ENCODE measurements at places on chromosomes 6 and 20.

DNA sequence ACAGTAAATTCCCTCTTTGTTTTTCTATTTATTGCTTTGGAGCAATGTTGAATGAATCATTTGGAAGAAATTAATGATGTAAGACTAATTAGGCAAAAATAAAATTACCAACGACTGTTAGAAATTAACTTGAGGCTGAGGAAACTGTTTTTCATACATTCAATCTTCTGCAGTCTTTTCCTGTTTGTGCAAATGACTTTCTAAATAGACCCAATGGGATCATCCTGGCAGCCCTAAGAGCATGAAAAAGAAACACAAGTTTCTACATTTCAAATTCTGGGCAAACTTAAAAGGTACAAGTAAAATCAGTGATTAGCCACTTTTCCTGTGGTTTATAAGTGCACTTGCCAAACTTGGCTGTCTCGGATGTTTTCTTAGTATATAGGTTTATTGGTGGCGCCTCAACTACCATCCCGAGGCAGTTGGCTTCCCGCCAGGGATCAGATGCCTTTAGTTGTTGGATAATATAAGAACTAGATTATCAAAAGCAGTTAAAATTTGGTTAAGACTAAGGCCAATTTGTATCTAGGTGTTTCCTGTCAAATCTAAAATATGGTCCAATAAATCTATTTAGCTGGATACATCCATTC is 181.2 kb downstream of the ISM1 start:
- DNase-seq = no peak

- DNase-seq = no peak
Observed at GRCh38 chr6:79410806-79411205, 126.4 kb downstream of the LCA5 start.

- DNase-seq = no peak
Observed at GRCh38 chr20:1888796-1889463, 6.3 kb upstream of the SIRPA start.

GRCh38 chr6:5998711-5999687 is 7.7 kb downstream of the NRN1 start:
- no peak for DNase-seq

DNA sequence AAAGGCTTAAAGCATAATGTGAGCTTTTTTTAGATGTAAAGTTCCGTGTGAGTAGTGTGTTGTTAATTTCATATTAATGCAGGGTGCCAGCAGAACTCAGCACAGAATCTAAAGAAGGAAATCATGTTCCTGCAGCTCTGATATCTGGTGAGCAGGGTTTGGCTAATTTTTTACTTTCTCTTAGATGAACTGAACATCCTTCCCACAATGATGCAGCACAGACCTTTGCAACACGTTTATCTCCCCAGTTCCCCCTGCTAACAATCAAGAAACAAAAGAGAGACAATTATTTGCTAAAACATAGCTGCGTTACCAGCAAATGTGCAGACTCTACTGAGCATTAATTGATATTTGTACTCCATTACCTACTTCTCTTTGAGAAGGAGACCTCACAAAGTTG is 39.1 kb upstream of the ATXN1 start:
- DNase-seq = no peak

DNA sequence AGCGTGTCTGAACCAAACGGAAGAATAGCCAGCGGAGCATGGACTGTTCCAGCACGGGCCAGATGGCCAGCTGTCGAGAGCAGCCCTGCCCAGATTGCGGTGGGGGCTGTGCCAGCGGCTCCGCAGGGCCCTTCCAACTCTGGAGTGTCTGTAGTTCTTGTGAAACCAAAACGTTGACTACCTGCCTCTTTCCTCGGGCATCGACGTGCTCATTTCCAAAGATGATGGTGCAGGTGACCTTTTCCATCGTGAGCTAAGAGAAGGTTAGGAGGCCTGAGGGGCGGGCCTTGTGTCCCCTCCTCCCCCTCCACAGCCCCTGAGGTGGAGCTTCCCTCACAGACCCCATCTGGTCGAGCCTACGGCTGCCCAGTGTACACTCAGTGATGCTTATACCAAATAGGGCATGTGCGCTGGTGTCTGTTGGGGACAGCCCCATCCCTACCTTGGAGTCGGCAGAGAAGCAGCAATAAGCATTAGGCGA is 12.9 kb upstream of the C20orf144 start:
- no peak for DNase-seq

DNA sequence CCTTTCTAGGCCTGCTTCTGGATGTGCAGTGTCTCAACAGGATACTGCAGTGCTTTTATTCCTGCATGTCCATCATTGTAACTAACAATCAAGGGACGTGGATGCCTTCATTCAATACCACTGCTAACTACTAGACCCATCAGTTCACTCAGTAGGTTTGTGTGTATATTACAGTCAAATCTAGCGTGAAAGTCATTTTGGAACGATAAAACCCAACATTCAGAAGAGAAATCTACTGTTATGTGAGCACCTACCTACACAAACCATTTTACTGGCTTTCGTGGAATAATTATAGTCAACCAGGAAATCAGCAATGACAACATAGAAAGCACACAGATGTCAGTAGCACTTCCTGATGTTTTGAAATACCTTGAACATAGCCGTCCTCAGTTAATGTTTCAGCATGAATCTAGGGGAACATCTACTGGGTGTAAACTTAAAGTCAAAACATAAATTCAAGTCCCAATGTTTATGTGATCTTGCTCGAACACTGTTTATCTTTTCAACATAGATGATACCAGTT is 270.6 kb downstream of the FARS2 start:
- no peak for DNase-seq

DNA sequence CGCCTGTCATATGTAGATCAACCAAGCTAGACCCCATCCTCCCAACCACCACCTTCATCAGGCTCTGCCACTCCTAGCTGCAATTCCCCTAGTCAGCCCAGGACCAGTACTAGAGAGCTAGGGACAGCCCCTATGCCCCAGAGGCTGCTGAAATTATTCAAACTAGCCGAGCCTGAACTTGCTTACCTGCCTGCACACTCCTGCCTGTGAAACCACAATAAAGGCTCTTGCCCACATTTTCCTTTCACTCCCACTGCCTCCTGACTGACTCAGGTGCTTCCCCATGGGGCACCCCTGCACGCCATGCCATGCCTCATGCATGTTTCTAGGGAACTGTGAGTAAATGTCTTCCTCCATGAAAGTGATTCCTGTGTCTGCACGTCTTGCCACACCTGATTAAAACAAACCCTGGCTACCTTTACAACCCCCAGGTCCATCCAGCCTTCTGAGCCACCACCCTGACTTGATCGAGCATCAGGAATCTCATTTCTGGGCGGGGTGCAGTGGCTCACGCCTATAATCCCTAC is 66.5 kb upstream of the IER3 start:
- no peak for DNase-seq

DNA sequence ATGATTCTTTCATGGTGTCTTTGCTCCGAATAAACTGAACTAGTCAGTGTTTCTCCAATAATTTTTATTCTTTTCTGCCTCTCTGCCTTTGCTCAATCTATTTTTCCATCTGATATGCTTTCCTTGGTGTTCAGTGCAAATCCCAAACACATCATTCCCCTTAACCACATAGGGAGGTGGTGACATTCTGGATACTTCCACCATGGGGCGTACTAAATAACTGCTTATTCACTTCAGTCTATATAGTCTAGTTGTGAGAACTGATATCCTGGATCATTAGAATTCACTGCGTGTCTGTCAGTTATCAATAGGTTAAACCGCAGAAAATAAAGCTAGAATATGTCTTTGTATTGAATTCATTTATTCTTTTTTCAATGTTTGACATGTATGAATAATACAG is 83.1 kb downstream of the KCNQ5 start:
- no peak for DNase-seq

DNA sequence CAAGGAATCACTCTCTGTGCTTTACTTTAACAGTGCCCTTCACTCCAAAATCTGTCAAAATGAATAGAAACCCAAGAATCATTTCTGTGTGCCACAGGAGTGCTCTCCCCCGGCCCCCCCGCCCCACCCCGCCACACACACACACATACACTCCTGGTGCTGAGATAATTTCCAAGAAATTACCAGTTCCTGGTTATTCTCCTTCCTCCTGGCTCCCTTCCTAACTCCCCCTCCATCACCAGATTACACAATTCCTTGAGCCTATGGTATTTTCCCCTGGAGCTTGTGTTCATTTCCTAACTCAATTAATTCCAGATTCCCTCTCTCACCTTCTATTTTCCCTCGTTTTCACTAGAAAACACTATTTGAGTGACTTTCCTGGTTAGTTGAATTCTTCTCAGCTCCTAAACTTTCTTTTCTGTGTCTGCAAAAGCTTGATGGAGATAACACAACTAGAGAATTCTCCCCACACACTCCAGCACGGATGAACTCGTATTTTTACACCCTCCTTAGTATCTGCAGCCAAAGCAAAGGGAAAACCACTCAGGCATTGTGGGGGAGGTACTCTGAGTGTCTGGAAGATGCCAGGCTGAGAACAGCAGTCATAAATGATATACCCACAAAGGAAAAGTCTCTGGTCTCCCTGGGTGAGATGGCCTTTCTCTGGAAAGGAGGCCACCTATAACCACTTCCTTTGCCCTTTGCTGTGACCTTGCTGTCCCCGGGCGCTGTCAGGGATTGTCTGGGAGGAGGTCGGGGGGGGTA is 1.9 kb upstream of the SLC24A3 start:
- no peak for DNase-seq

GRCh38 chr20:43167615-43168014 is 22.1 kb downstream of the PTPRT start:
- DNase-seq = no peak

GRCh38 chr6:84151669-84152068 is 75.8 kb downstream of the CEP162 start:
- no peak for DNase-seq

- DNase-seq = no peak
Observed at GRCh38 chr6:67775333-67775732, 859.7 kb upstream of the ADGRB3 start.

GRCh38 chr20:31573555-31574321 is 31.4 kb upstream of the ID1 start:
- DNase-seq = no peak

- no peak for DNase-seq
Observed at GRCh38 chr6:131894493-131895424, 56.4 kb downstream of the CCN2 start.

- no peak for DNase-seq
Observed at GRCh38 chr6:111192911-111193555, 105.7 kb downstream of the SLC16A10 start.
